GM12864 (cell line): ENCODE measurements at places on chromosomes 16 and 17.

GRCh38 chr17:60743799-60744198 lies 66.1 kb downstream of the BCAS3 start:
- DNase-seq = no peak

DNA sequence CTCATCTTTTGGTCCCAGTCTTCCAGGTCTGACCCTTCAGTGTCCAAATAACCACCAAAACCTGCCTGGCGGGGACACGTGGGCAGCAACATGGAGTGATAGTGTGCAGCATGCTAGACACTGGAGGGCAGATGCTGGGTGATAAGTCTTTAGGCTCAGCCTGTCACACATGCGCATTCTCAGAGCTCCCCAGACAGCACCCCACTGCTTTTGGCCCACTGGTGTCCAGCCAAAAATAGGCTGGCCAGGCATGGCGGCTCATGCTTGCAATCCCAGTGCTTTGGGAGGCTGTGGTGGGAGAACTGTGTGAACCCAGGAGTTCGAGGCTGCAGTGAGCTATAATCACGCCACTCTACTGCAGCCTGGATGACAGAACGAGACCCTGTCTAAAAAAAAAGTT lies 12.3 kb downstream of the GINS2 start:
- no peak for DNase-seq

DNA sequence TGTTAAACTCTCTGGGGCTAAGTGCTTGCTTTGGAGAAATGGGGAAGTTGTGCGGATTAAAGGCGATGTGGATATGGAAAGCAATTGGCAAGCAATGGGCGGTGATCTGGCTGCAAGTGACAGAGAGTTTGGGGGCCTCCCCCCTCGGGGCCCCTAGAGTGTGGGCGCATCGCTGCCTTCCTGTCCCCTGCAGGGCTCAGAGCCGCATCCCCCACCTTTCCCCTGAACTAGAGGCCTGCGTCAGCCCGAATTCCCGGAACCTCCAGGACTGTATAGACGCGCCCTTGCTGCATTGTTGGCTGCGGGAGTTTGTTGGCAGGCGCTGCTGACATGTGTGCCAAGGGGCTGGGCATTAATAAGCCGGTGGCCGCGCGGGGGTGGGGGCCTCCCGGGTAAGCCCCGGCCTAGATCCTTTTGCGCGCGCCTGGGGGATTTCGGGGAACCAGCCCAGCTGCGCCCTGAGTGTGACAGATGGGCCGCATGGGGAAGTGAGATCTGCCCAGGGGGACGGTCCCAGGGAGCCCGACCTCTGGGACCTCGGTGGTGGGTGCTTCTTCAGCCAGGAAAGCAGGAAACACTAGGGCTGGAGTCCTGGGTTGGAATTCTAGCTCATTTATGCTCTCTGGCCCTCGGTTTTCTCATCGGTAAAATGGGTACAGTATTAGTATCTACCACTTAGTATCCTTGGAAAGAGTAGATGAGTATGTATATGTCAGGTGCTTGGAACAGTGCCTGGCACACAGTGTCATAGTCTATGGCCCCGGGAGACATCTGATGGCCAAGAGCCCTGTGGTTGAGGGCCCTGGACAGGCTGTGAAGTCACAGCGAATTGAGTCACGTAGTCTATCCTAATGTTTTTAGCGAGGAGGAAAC lies 1.0 kb downstream of the EEF2K start:
- DNase-seq = no peak

- DNase-seq = no peak
Observed at GRCh38 chr17:21024024-21024423, 18.8 kb downstream of the USP22 start.

DNA sequence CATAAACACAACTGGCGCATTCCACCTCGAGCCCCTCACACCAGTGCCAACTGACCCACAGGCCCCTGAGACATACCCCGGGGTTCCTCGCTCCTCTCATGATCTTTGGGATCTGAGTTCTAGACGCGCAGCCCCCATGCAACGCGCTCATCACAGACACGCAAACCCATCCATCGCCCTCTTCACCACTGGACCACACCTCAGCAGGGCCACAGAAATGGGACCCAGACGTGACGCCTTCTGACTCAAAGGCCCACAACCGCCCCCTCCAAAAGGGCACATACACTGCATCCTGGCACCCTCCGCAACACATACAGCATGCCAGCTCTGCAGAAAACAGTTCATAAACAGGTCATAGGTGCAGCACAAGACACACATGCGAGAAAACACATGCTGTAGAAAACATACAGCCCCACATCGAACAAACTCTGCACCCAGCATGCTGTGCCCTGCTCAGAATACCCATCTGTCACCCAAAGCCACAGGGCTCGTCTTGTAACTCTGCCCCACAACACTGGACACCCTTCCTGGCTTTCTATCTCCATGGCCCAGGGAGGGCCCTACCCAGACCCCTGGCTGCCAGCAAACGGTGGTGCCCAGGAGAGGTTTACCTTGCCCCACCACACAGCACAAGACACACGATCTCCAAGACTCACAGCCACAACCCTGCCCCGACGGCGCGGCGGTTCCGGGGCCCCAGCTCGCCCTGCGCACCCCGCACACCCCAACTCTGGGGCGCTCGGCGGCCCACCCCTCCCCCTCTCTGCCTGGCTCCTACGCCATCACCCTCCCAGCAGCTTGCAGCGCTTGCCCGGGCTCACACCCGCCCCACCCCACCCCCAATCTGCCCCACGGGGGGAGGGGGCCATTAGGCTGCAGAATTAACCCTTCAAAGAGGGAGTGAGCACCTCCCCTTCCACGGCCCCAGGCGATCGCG lies 887 bp downstream of the ZBTB4 start:
- DNase-seq = no peak

GRCh38 chr17:48129981-48130380 lies 22.4 kb downstream of the SNX11 start:
- no peak for DNase-seq

DNA sequence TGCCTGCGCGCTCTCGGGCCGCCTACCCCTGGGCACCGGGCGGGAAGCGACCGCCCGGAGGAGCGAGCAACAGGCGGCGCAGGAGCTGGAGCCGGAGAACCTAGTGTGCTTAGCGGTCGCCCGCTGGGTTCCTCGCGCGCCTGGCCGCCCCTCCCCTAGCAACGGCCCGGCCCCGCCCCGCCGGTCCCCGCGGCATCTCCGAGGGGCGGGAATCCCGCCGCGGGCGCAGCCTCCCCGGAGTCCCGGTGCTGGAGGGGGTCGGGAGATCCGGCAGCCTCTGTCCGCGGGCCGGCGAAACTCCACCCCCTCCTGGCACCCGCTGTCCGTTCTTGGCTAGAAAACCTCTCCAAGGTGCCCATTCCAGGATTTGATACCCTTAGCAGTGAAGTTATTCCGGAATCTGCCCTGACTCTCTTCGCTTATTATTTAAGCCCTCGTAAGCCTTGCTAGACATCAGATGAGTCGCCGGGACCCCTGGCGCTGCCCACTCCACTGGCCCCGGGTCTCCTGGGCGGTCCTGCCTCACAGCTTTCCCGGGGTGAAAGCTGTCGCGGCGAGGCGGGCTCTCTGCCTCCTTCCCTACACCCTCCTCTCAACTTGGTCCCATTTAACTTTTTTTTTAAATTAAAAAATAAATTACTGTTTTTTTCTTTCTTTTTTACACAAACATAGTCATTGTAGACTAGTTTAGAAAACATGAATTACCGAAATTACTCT lies at the start of gene RPRML:
Gene RPRML (minus strand): TSS at position 107 of the 717 bp plus-strand sequence. CDS start 246 bp downstream, outside the sequence.
- DNase-seq = no peak

- DNase-seq = no peak
Observed at GRCh38 chr17:79212149-79213087, 137.8 kb downstream of the ENGASE start.

DNA sequence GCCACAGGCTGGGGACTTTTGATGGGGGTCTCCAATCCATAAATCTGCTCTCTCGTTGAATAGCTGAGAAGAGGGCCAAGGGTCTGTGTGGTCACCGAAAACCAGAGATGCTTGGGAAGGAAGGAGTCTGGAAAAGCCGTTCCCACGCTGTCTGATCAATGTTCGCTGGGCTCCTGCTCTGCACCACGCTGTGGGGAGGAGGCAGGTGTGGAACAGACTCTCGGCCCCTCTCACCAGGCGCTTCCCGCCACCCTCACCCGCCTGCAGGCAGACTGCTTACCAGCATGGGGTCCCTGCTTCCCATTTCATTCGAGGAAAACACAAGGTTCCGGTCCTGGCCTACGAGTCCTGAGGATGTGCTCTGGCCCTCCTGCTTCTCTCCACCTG lies 702 bp upstream of the ALDH3A1 start:
- no peak for DNase-seq

DNA sequence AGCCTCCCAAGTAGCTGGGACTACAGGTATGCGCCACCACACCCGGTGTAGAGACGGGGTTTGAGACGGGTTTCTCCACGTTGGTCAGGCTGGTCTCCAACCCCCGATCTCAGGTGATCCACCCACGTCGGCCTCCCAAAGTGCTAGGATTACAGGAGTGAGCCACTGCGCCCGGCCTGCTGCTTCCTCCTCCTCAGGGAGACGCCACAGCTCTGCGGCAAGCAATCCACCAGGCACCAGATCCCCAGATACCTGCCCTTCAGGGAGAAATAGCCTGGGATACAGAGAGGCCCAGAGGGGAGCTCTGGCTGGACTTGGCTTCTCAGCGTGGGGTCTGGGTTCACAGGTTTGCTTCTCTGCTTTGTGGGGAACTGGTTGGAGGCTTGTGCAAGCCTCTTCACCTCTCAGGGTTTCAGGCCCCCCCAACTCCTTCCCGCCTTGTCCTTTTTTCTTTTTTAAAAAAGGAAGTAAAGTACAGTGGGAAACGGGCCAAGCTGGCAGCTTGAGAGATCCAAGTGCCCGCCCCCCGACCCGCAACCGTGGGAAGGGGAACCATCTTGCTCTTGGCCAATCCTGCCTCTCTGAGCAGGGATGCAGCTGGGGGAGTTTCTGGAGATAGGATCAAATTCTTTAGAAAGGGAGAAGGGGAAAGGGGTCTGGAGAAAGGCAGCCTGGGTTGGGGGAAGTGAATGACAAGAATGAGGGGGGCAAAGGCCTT lies 2.6 kb upstream of the SPHK1 start:
- no peak for DNase-seq
